SW 1271 (cell line): ENCODE measurements at places on chromosomes 12 and 14.

GRCh38 chr12:33427071-33427470 is 12.5 kb downstream of the SYT10 start:
- DNase-seq: no peak

- DNase-seq: no peak
Observed at GRCh38 chr14:84584511-84584910, 945.4 kb upstream of the FLRT2 start.

- no peak for DNase-seq
Observed at GRCh38 chr14:81263777-81264410, 43.1 kb upstream of the GTF2A1 start.

DNA sequence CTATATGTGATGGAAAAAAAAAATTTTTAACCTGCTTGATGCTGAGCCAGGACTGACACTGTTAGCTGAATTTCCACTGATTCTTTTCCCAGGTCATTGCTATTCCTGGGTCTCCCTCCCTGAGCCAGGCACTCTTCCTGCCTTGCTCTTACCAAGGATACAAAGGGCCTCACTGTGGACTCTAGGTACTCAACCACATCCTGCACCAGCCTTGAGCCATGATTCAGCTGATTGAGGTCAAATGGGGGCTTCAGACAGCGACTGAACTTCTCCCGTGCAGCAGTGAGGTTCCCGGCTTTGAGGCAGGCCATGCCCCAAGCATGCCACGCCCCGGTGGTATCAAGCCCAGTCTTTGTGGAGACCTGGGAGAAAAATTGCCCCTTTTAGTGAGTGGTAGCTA is 54.3 kb downstream of the ZFYVE26 start:
- no peak for DNase-seq

DNA sequence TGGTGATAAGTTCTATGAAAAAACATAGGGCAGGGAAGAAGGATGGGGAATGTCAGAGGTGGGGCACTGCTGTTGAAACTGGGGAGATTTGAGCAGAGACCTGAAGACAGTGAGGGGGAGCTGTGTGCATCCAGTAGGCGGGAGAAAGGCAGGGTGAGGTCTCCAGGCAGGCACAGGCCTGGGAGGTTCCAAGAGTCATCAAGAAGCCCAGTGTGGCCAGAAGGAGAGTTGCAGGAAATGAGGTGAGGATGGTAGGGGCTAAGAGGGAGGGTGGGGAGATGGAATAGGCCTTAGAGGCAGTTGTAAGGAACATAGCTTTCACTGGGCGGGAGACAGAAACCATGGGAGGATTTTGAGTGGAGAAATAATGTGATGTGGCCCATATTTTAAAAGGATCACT is 341.8 kb downstream of the GLT1D1 start:
- DNase-seq: no peak

DNA sequence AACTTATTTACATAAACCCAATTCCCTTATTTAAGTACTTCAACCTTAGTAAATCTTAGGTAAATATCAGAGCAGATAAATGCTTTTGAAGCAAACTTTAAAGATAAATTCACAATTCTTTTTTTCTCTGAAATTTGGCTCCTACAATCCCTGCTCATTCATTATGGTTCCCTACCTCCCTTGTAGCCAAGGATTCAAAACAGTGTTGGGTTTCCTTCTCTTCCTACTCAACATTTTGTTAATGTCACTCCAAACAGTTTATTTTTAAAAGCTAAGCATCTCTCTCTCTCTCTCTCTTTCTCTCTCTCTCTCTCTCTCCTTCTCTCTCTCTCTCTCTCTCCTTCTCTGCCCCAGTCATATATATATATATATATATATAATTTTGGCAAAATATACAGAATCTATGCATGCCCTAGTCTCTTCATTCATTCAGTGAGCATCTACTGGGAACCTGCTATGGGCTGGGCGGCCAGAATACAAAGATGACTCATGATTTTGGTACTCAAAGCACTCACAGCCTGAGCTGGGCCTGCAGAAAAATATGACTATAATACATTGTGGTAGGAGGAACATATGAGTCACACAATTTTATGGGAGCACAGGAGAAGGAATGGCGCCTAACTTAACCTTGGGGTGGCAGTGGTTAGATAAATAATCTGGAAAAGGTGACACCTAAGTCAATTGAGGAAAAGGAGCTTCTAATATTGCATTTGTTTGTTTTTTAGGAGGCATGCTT is 123.7 kb upstream of the DHRS4 start:
- peak; percentile 84 for DNase-seq

GRCh38 chr12:124381456-124382296 is 86.8 kb downstream of the RFLNA start:
- peak; percentile 65 for DNase-seq
